Foreskin keratinocyte (primary cell): ENCODE measurements at places on chromosomes 3 and 15. TPM values are rescaled to one million over a fixed set of nuclear protein-coding genes. Genes with fewer than 3 reads are reported as not detected.

The HCN4 gene
- polyA plus RNA-seq, result not detected in 2 replicates

The CYP19A1 gene
- not detected in 2 replicates for polyA plus RNA-seq

The TPRG1 gene
- 0.17 and 0.69 TPM in 2 replicates for polyA plus RNA-seq

The MAGI1 gene
- polyA plus RNA-seq, result 1.3 TPM in 2 replicates

The MEX3B gene
- 0.39 and 0.51 TPM in 2 replicates for polyA plus RNA-seq

The P2RY1 gene
- 0.35 TPM in 2 replicates for polyA plus RNA-seq

The MLF1 gene
- polyA plus RNA-seq, result 11.4 and 11.6 TPM in 2 replicates

The LRRN1 gene
- polyA plus RNA-seq, result 0.02 TPM in 2 replicates

The NEK11 gene
- polyA plus RNA-seq, result 2.1 and 2.3 TPM in 2 replicates

The TPRA1 gene
- polyA plus RNA-seq, result 35.9 and 40.6 TPM in 2 replicates

The ROPN1 gene
- polyA plus RNA-seq, result not detected in 2 replicates

The STRC gene
- 0.03 and 0.07 TPM in 2 replicates for polyA plus RNA-seq

The KCTD6 gene
- 5.8 and 8.3 TPM in 2 replicates for polyA plus RNA-seq

The STARD9 gene
- 0.35 and 0.56 TPM in 2 replicates for polyA plus RNA-seq

The SPINK8 gene
- polyA plus RNA-seq, result not detected in 2 replicates

The SPSB4 gene
- polyA plus RNA-seq, result 0.03 and 0.17 TPM in 2 replicates

The KATNBL1 gene
- polyA plus RNA-seq, result 19.1 and 20.8 TPM in 2 replicates

The XCR1 gene
- polyA plus RNA-seq, result not detected in 2 replicates

The PLSCR4 gene
- 0.23 and 0.28 TPM in 2 replicates for polyA plus RNA-seq

The NOX5 gene
- polyA plus RNA-seq, result 0.03 and 0.04 TPM in 2 replicates

The MON1A gene
- 21.9 and 23.1 TPM in 2 replicates for polyA plus RNA-seq

The POPDC2 gene
- polyA plus RNA-seq, result 0.39 and 0.40 TPM in 2 replicates

The CADM2 gene
- polyA plus RNA-seq, result 0.10 TPM in 1 of 2 replicates, not detected in the other

The DPPA4 gene
- polyA plus RNA-seq, result not detected in 2 replicates

The POTEB3 gene
- polyA plus RNA-seq, result not detected in 2 replicates

The CNOT10 gene
- polyA plus RNA-seq, result 22.6 and 23.1 TPM in 2 replicates

The ITIH1 gene
- polyA plus RNA-seq, result not detected in 2 replicates

The SLC12A1 gene
- polyA plus RNA-seq, result not detected in 2 replicates

The CLDN18 gene
- not detected in 2 replicates for polyA plus RNA-seq

The PRSS50 gene
- polyA plus RNA-seq, result not detected in 2 replicates

The APH1B gene
- polyA plus RNA-seq, result 6.6 and 7.7 TPM in 2 replicates

The CSPG5 gene
- 0.07 and 0.10 TPM in 2 replicates for polyA plus RNA-seq

The SLC12A6 gene
- polyA plus RNA-seq, result 1.0 TPM in 2 replicates

The CHRNA7 gene
- polyA plus RNA-seq, result 0.22 and 0.38 TPM in 2 replicates

The SLC24A5 gene
- not detected in 2 replicates for polyA plus RNA-seq

The DAZL gene
- polyA plus RNA-seq, result not detected in 2 replicates

The LDHAL6B gene
- not detected in 2 replicates for polyA plus RNA-seq

The SLC22A13 gene
- 0.03 TPM in 1 of 2 replicates, not detected in the other for polyA plus RNA-seq

The STAC gene
- 0.76 and 1.3 TPM in 2 replicates for polyA plus RNA-seq

The GREM1 gene
- 0.04 and 0.07 TPM in 2 replicates for polyA plus RNA-seq

The RAD54L2 gene
- polyA plus RNA-seq, result 2.1 and 2.4 TPM in 2 replicates

The DTX3L gene
- 12.6 and 13.1 TPM in 2 replicates for polyA plus RNA-seq

The P3H2 gene
- 21.8 and 57.9 TPM in 2 replicates for polyA plus RNA-seq

The C3orf22 gene
- not detected in 2 replicates for polyA plus RNA-seq

The APOD gene
- 0.17 TPM in 1 of 2 replicates, not detected in the other for polyA plus RNA-seq

The GHSR gene
- polyA plus RNA-seq, result not detected in 2 replicates

The ANKRD34C gene
- polyA plus RNA-seq, result not detected in 2 replicates

The RBM6 gene
- 32.4 and 38.1 TPM in 2 replicates for polyA plus RNA-seq
